Stimulated activated CD4-positive, alpha-beta T cell treated with anti-CD3 and anti-CD28 coated beads, TNF-alpha, amount 100 ng/mL, for 4 hours (primary cell): ENCODE measurements at places on chromosomes 12 and 14.

DNA sequence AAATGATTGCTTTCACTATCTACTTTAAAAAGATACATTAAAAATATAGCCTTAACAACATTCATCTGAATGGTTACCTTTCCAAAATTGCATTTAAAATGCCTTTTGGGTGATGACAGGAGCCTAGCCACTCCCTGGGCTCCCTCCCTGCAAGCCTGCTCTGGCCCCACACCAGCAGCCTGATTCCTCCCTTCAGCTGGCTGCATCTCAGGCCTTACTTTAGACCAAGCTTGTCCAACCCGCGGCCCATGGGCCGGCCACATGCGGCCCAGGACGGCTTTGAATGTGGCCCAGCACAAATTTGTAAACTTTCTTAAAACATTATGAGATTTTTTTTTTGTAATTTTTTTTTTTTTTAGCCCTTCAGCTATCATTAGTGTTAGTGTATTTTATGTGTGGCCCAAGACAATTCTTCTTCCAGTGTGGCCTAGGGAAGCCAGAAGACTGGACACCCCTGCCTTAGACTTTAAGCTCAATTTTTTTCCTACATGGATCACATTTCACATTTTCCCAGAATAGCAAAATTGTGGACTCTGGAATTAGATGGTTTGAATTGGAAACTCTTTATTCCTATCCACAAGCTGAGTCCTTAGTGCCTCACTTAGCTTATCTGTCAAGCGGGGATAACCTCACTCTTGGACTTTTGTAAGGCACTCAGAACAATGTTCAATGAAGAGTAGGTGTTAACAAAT lies 124.4 kb downstream of the MYRFL start:
- DNase-seq: no peak

DNA sequence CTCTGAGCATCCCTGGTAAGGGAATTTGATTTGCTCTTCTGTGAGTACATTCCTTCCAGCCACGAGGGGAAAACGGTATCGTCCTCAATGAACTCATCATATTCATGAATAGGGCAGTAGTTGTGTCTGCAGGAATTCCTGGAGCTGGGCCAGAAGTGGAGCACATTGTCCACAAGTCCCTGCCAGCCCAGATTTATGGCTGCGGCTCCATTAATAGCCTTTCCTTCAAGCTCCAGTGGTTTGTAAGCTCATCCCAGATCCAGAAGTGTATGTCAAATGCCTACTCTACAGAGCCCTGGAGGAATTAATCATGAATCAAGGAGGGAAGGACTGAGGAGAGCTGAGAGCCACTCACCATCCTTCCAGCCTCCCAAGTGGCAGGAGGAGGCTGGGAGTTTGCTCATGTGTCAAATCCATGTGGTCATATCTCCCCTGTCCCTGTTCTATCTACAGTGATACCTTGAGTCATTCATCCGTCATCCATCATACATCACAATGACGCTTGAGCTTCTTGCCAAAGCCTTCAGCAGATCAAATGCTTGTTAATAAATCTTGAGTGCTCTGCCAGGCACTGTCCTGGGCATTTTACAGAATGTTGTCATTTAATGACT lies 65.5 kb downstream of the SVOP start:
- DNase-seq: no peak

DNA sequence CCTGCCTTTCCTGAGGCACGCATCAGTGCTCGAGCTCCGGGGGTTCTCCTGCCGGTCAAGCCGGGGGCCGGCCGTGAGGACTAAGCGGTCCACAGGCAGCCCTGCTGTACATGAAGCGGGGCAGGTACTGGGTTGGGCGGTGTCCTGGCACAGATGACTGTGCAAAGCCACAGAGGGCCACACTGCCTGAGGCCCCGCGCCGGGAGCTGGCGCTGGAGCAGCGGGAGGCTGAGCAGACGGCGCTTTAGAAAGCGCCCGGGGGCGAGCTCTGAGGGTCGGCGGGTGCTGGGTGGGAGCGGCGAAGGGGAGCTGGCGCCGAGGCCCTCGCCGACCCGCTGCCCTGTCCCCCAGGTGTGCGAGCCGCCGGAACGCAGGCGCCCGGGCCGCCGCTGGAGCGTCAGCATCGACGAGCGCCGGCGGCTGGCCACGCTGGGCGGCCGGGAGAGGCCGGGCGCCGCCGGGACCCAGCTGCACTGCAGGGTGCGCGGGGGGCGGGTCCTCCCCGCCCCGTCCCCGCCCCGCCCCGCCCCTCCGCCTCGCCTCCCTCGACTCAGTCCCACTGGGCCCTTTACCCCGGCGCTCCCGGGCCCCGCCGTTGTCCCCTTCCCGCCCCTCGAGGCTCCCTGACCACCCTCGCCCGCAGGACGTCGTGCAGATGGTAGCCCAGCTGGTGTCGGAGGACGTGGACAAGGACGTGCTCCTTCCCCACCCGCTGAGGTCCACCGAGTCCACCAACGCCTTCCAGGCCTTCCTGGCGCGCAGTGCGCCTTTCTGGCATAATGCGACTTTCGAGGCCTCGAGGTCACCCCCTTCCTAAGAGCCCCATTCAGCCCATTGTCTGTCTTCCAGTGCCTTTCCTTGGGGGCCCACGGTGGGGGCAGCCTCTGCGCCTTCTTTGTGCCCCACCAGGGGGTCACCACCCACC lies 8.3 kb upstream of the MTA1 start:
- DNase-seq: no peak

- no peak for DNase-seq
Measured at GRCh38 chr14:80212023-80212397, 706 bp upstream of the DIO2 start.

- no peak for DNase-seq
Measured at GRCh38 chr12:76250256-76250655, 98.0 kb downstream of the BBS10 start.

DNA sequence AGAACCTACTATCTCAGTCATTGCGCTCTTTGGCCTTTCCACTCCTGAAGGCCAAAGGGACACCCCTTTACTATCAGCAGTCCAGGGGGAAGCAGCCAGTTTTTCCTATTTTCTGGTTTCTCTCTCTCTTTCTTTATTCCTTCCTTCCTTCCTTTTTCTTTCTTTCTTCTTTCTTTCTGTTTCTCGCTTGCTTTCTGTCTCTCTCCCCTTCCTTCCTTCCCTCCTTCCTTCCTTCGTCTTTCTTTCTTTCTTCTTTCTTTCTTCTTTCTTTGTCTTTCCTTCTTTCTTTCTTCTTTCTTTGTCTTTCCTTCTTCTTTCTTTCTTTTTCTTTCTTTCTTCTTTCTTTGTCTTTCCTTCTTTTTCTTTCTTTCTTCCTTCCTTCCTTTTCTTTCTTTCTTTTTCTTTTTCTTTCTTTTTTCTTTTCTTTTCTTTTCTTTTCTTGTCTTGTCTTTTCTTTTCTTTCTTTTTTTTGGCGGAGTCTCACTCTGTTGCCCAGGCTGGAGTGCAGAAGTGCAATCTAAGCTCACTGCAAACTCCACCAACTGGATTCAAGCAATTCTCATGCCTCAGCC lies 64.9 kb upstream of the OTX2 start:
- no peak for DNase-seq

GRCh38 chr14:67602995-67603545 lies 3.0 kb upstream of the PIGH start:
- DNase-seq: no peak

DNA sequence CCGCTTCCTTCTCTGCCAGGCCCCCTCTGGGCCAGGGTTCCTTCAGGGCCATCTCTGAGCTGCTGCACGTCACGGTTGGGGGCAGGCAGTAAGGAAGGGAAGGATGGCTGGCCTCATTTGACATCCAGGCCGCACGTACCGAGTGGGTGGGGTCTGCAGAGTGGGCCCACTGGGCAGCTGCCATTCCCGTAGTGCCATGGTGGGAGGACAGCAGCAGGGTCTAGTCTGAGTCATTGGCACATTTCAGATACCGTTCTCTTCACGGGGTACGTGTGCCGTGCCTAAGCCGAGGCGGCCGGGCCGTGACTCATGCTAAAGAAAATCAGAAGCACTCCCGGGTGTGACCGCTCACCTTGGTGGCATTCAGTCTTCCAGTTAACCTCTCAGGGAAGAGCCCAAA lies 43.9 kb downstream of the IL31 start:
- no peak for DNase-seq

DNA sequence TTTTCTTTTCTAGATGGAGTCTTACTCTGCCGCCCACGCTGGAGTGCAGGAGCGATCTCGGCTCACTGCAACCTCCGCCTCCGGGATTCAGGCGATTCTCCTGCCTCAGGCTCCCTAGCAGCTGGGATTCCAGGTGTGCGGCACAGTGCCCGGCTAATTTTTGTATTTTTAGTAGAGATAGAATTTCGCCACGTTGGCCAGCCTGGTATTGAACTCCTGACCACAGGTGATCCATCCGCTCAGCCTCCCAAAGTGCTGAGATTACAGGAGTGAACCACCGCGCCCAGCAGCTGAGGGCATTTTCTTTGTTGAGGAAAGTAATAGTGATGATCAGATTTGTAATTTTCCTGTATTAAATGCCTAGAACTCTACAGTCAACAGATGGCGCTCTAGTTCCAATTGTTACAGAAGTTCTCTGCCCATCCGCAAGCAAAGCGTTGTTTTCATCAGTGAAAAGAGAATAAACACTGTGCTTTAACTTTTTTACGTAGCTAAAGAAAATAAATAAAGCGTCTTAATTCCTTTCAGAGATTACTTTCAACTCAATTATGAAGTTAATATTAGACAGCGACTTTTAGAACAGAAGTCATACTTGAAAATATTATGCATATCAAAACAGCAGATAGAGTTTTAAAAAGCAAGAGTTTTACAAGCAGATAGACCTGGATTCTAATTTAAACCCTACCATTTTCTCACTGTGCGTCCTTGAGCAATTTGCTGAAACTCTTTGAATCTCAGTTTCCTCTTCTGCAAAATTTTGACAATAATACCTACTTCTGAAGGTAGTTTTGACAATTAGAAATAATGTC lies 335.1 kb downstream of the DUSP6 start:
- DNase-seq: no peak

DNA sequence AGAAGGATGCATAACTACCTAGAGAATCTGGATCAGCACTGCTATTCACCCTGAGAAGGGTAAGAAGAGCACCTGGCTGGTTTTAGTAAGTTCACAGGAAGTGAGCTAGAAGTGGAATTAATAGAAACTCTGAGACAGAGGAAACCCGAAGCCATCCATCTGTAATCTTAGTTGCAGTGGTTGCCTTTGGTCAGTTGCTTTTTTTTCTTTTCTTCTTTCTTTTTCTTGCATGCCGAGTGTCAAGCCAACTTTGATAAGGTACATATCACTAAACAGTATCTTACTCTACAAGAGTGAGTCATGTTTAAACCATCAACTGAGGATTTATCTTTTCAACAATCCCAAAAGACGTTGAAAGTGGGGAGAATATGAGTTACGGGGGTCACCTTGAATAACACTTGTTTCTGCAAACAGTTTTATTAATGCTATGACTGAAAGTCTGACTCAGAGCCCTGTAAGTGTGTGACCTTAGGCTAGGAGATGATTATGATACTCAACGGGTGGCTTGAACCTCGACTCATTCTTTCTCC lies 26.7 kb downstream of the C12orf75 start:
- DNase-seq: no peak

GRCh38 chr12:24127919-24128721 lies 178.7 kb upstream of the SOX5 start:
- no peak for DNase-seq

- DNase-seq: no peak
Measured at GRCh38 chr12:114166362-114166761, 200.2 kb upstream of the RBM19 start.
